ENCODE measurements at places on chromosomes 1 and 21.

- no peak for DNase-seq
Observed at GRCh38 chr1:1293263-1294249, 13.3 kb downstream of the SCNN1D start.

GRCh38 chr21:37682966-37683365, 233.3 kb downstream of the KCNJ6 start:
- DNase-seq, result no peak

GRCh38 chr21:26100573-26100972, 70.0 kb downstream of the APP start:
- DNase-seq, result no peak

- DNase-seq, result no peak
Observed at GRCh38 chr1:166865926-166866325, 10.1 kb downstream of the TADA1 start.

- DNase-seq, result no peak
Observed at GRCh38 chr1:215484171-215484939, 82.7 kb upstream of the KCTD3 start.

GRCh38 chr1:180622658-180623508, 8.9 kb upstream of the XPR1 start:
- no peak for DNase-seq

- no peak for DNase-seq
Observed at GRCh38 chr1:47759936-47760629, 237.1 kb downstream of the TRABD2B start.

Measured in activated naive CD4-positive, alpha-beta T cell (primary cell).